ENCODE measurements at places on chromosomes 7 and 10.

GRCh38 chr10:75976681-75977080 is 545.3 kb downstream of the LRMDA start:
- no peak for DNase-seq

GRCh38 chr7:152523916-152524315 is 88.1 kb upstream of the KMT2C start:
- DNase-seq: no peak

GRCh38 chr10:132309879-132310591 is 2.3 kb upstream of the STK32C start:
- DNase-seq: no peak

DNA sequence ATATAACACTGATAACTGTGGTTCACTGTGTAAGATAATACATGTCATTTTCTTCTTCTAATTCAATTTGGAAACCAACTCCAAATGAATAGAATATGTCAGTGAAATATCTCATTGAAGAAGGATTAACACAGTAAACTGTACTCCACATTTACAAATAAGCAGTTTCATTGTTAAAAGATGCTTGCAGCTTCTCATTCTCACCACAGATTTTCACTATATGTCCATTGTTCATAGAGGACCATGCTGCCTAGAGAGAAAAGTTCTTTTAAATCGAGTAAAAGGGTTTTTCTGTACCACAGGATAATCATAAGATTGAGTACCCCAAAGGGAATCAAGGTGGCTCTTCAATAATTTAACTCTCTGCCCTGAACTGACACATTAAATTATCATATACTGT is 165.5 kb downstream of the LRRN3 start:
- no peak for DNase-seq

DNA sequence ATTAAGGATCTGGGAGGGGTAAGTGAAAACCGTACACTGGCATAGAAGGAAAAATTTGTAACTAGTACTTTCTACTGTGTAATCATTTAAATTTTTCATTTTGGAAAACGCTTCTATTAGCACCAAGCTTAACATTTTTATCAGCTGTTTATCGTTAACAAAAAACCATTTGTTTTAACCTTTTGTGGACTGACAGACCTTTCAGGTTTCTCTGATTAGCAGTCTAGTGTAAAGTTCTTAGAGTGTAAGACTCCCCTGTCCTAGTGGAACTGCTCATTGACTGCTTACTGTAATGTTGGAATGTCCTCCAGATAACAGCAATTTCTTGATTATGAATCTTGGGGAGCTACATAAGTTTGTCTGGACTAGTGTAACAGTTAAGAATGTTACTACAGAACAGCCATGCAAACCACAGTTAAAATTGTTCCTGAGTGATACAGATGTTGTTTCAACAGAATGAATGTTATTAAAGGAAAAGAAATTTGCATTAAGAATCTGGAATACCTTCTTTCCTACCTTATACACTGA is 2.0 kb downstream of the DBF4 start:
- DNase-seq: no peak

DNA sequence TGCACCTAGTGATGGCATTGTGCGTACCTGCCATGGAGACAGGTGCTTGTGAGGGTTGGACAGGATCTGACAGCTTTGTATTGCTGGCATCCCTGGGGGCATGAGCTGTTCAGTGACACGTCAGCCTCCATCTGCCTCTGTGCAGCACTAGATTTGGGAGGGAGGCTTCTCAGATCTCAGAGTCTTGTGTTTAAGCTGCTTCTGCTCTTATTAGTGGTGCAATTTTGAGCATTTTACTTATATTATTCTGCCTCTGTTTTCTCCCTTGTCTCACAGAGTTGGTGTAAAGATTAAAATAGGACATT is 5.1 kb downstream of the ARHGAP22 start:
- DNase-seq: no peak

DNA sequence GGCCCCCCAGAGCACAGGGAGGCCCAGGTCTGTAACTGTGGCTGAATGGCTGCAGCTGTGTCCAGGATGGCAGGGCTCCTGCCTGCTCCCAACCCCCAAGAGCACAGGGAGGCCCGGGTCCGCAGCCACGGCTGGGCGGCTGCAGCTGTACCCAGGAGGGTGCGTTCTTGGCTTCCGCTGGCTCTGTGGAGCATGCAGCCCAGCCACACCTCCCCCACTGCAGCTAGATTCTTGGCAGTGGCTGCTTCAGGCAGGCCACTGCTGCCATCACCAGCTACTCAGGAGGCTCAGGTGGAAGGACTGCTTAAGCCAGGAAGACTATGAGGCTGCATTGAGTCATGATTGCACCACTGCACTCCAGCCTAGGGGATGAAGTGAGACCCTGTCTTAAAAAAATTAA is 27.9 kb downstream of the C7orf25 start:
- no peak for DNase-seq

- DNase-seq: no peak
These were observed 190.0 kb upstream of the ZWINT start for GRCh38 chr10:56551037-56551436.

GRCh38 chr7:105028004-105028403 is 14.0 kb downstream of the KMT2E start:
- DNase-seq: no peak

DNA sequence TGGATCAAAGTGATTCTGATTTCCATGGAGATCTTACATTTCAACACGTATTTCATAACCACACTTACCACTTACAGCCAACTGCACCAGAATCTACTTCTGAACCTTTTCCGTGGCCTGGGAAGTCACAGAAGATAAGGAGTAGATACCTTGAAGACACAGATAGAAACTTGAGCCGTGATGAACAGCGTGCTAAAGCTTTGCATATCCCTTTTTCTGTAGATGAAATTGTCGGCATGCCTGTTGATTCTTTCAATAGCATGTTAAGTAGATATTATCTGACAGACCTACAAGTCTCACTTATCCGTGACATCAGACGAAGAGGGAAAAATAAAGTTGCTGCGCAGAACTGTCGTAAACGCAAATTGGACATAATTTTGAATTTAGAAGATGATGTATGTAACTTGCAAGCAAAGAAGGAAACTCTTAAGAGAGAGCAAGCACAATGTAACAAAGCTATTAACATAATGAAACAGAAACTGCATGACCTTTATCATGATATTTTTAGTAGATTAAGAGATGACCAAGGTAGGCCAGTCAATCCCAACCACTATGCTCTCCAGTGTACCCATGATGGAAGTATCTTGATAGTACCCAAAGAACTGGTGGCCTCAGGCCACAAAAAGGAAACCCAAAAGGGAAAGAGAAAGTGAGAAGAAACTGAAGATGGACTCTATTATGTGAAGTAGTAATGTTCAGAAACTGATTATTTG is 15.3 kb downstream of the HNRNPA2B1 start:
- DNase-seq: no peak

- DNase-seq: no peak
These were observed 61.5 kb downstream of the CHN2 start for GRCh38 chr7:29255906-29256692.

DNA sequence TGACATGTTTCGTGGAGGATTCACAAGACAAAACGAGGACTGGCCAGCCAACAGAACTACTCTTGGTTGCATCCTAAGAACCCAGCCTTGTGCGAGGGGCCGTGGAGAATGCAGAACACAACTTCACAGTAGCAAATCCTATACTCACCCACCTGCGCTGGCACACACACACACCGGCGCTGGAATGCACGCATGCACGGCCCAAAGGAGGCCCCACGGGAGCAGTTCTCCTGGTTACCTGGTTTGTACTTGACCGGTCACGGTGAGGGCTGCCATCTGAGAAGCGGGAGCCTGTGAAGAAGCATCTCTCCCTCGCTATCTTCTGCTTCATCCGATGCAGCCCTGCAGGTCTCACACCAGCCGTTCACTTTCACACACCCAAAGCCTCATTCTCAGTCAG is 137.8 kb downstream of the ZMYND11 start:
- DNase-seq: no peak

GRCh38 chr10:27356738-27357137 is 116.1 kb upstream of the ACBD5 start:
- DNase-seq: no peak

- no peak for DNase-seq
These were observed 30.7 kb upstream of the INPP5A start for GRCh38 chr10:132506711-132507408.

GRCh38 chr10:95756041-95756761 is at the start of gene ENTPD1:
ENTPD1 (plus strand) TSS chr10:95756163; CDS start chr10:95756240, 77 bp downstream.
- no peak for DNase-seq

DNA sequence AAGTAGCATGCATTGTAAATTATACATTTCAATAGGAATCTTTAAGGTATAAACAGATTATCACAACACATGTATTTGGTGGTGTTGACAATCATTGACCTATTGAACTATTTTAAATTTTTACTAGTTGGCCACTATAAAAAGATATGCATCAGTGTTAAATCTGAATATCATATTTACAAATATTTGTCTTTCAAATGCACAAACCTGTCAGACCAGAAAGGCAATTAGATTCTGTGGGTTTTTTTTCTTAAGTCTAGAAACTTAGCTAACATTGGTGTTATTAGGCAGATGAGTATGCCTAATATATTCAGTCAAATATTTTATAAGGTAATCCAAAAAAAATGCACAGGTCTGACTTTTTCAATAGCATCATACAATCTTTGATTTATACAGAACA is 241.4 kb upstream of the DGKB start:
- no peak for DNase-seq

GRCh38 chr10:99888622-99889021 is 106.2 kb downstream of the ABCC2 start:
- DNase-seq: no peak

- DNase-seq: no peak
These were observed 118.5 kb downstream of the CREB5 start for GRCh38 chr7:28530803-28531175.

- DNase-seq: no peak
These were observed 296.0 kb downstream of the PPP1R3A start for GRCh38 chr7:113622796-113623195.

GRCh38 chr7:157012113-157012547 is 1.7 kb upstream of the MNX1 start:
- no peak for DNase-seq

GRCh38 chr10:104359811-104360210 is 6.2 kb downstream of the CFAP58 start:
- no peak for DNase-seq

GRCh38 chr10:56596257-56596656 is 235.2 kb upstream of the ZWINT start:
- DNase-seq: no peak

DNA sequence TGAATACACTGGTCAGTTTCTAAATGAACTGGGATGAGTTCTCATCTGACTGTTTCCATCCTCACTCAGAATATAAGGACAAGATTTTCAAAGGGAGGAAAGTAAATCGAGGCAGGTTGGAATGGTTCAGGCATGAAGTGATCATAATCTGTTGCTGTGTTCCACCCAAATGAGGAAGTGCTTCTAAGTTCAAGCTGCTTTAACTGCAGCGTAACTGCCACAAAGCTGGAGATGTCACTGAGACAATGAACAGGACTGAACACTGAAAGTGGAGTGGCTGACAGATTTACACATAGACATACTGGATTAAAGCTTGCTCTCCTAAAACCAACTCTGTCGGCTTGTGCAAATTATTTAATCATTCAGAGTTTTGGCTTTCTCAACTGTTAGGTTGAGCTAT is 66.6 kb downstream of the GPR37 start:
- DNase-seq: no peak

- DNase-seq: no peak
These were observed 51.8 kb upstream of the DNAAF5 start for GRCh38 chr7:674454-675410.

GRCh38 chr10:30029164-30029871 is 30.1 kb downstream of the JCAD start:
- no peak for DNase-seq

DNA sequence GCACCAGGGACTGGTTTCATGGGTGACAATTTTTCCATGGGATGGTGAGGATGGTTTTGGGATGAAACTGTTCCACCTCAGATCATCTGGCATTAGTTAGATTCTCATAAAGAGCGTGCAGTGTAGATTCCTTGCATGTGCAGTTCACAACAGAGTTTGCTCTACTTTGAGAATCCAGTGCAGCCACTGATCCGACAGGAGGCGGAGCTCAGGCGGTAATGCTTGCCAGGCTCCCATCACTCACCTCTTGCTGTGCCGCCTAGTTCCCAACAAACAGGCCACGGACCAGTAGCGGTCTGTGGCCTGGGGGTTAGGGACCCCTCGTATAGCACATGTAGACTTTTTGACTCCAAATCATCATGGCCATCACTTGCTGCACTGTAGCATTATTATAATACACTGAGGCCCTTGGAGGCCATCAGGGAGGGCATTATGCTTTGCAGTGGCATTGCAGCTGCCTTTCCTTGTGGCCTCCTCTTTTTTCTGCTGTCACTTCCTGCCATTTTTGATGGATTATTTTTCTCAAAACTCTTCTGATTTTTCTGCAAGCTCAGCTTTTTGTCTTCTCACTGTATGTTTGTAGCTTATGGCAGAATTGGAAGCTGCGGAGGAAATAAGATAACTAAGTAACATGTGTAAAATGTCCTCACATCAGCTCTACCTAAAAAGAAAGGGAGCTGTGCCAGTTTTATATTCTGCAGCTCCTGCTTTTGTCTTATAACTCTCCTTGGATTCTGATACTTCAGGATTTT is 18.5 kb downstream of the CSGALNACT2 start:
- DNase-seq: no peak

DNA sequence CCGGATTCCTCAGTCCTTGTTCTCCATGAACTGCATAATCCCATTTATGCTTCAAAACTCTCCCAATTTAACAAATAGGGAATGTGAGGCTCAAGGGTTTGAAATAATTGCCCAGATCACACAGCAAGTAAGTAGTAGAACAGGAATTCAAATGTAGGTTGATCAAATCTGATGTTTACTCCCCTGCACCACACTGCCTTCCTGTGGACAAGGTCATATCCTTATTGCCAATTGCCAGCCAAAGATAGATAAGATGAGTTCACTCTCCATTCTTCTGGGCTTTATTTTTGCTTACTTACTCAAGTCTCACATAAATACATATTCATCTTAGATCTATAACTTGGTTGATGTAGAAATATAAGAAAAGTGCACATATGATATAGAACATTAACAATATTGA is 435.2 kb upstream of the ETV1 start:
- no peak for DNase-seq

GRCh38 chr10:77819210-77820112 is 107.1 kb downstream of the DLG5 start:
- no peak for DNase-seq

DNA sequence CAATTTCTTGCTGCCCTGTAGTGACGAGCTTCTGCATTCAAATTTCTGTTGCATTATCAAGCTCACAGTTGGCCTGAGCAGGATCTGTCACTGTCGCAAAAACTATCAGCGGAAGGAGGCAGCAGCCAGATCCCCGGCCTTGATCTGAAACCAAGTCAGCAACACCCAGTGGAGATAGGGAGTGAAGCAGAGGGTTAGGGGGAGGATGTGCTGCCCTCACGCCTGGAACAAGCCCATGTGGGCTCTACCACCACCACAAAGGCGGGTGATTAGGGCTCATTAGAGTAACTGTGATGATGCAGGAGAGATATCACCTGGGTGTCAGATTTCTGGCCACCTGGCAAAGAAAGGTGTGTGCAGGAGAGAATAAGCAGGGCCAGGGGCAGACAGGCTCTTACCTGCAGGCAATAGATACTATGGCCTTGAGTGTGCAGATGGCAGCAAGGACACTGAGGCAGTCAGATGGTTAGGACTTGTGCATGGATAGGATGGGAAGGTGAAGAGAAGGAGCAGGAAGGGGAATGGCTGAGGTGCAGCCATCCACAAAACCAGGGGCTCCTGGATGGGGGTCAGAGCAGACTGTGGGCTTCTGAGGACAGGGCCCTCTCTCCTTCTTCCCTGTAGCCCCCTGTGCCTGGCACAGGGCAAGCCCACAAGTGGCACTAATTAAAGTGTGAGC is 417.3 kb downstream of the RPS24 start:
- no peak for DNase-seq

- DNase-seq: peak; percentile 62
These were observed 378 bp upstream of the PRKCQ start for GRCh38 chr10:6580279-6581029.
